ENCODE measurements at places on chromosomes 3 and 15.

- no peak overlapping the region for H3K27ac ChIP-seq
- peaks cover 19% of the 10 kb centered on the region for H3K36me3 ChIP-seq
- H3K4me3 ChIP-seq, result no peak overlapping the region
- H3K27me3 ChIP-seq, result no peaks in the 10 kb centered on the region
- DNase-seq, result no peak
Measured at GRCh38 chr3:33124638-33125037, 10.8 kb downstream of the CRTAP start.

- H3K4me1 ChIP-seq, result peaks cover 11% of the 10 kb centered on the region
- H3K36me3 ChIP-seq, result peaks cover 12% of the 10 kb centered on the region
- no peak for DNase-seq
- H3K27ac ChIP-seq, result no peak overlapping the region
- H3K27me3 ChIP-seq, result no peaks in the 10 kb centered on the region
Measured at GRCh38 chr15:92687195-92687602, 31.6 kb upstream of the FAM174B start.

GRCh38 chr3:148600902-148601765 is 96.6 kb upstream of the AGTR1 start:
- H3K4me3 ChIP-seq, result no peak overlapping the region
- H3K4me1 ChIP-seq, result peaks cover 8% of the 10 kb centered on the region
- H3K27me3 ChIP-seq, result peaks cover 3% of the 10 kb centered on the region
- no peak for DNase-seq

DNA sequence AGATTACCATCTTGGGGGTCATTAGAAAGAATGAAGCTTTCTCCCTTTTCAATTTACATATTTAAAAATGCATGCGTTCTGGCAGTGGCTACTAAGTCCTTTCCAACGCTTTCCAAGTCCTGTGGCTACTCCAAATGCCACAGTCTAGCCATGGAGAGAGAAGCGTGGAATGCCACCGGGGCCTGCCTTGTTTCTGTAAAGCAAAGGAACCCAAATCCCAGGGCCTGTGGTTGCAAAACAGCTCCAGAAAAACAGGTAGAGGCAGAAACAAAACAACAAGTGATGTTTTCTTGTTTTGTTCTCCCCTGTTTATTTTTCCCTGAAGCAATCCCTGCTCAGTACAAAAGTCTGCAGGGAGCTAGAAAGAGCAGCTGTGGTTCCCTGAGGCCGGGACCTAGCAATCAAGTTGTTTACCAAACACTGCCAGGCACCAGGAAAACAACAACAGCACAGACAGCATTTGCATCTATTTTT is 85.5 kb downstream of the FOXP1 start:
- peak overlapping the region; percentile 81 for H3K27ac ChIP-seq
- DNase-seq, result no peak
- no peak overlapping the region for H3K4me3 ChIP-seq
- peaks cover 27% of the 10 kb centered on the region for H3K4me1 ChIP-seq

- H3K4me3 ChIP-seq, result no peak overlapping the region
- no peak for DNase-seq
- H3K27ac ChIP-seq, result no peak overlapping the region
- H3K27me3 ChIP-seq, result peaks cover 98% of the 10 kb centered on the region
- H3K4me1 ChIP-seq, result peaks cover 12% of the 10 kb centered on the region
- H3K36me3 ChIP-seq, result peaks cover 6% of the 10 kb centered on the region
Measured at GRCh38 chr3:126939338-126939718, 43.6 kb upstream of the PLXNA1 start.

DNA sequence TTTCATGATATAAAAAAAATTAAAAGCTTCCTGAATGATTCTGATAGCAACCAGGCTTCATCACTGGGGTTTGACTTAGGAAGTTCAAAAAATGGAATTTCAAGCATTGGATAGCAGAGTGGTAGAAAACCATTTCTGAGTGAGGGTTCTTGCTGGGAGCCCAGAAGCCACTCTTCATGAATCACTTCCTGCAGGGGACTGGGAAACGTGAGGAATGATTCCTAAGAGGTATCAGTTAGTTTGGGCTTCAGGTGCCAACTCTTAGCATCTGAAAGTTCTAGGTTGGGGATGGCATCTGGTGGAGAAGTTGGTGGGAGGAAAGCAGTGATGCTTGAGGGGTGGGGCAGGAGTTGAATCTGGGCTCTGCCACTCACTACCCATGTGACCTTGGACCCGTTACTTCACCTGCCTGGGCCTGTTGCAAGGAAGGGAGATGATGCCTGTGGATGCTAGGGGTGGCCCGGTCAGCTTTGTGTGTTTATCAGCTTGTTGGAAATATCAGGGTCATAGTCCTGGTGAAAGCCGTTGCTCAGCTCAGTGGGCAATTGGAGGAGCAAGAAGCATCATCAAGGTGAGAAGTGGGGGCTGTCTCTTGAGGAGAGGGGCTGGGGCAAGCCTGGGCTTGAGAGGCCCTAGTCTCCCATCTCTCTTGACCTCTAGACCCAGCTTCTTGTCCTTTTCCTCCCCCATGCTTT is 37.0 kb upstream of the TNFAIP8L3 start:
- peaks cover 2% of the 10 kb centered on the region for H3K27me3 ChIP-seq
- H3K4me3 ChIP-seq, result no peak overlapping the region
- H3K27ac ChIP-seq, result no peak overlapping the region
- H3K4me1 ChIP-seq, result no peaks in the 10 kb centered on the region

DNA sequence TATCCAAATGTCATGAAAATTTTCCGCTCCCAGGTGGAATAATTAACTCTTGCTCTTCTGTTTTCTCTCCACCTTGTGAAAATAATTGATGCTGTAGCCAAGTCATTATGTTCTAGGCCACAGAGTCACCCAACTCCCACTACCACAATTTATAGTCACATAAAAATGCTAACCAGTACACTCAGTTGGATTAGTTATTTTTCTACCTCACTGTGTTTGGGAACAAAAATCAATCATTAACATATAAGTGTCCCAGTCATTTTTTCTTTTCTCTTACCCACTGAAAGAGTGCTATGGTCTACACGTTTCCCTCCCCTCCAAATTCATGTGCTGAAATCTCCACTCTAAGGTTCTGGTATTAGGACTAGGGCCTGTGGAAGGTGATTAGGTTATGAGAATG is 255.6 kb upstream of the LMCD1 start:
- no peaks in the 10 kb centered on the region for H3K36me3 ChIP-seq
- peaks cover 4% of the 10 kb centered on the region for H3K27me3 ChIP-seq
- no peak for DNase-seq
- peaks cover 3% of the 10 kb centered on the region for H3K4me1 ChIP-seq

All from mesothelial cell of epicardium (in vitro differentiated cells).